ENCODE measurements at places on chromosomes 6 and 20. TPM values are rescaled to one million over a fixed set of nuclear protein-coding genes. Genes with fewer than 3 reads are reported as not detected.

DNA sequence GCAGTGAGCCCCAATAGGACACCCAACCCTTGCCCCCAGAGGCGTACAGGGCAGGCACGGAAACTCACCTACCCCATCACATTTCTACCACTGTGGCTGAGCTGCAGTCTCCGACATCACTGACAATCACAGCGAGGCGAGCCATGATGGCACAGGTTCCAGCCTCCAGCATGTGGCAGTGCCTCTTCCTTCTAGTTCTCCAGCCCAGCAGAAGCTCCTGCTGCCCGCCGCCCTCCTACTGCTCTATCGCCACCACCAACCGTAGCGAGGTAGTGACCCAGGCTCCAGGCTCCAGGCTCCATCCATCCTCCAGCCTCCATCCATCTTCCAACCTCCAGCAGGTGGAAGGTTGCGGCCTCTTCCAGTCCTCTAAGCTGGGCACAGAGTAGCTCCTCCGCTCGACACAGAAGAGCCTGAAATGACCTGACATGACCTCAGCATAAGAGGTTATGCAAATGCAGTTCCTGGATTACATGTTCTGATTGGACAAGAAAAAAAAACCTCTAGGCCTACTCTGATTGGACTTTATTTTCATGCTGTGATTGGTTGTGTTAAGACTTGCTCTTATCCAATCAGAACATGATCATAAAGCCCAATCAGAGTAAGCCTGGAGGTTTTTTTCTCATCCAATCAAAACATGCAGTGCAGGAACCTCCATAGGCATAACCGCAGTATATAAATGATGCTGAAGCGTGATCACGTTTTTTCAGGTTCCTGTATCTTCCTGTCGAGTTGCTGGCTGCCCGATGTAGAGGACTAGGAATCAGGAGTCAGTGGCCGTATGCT is 438.9 kb upstream of the ZNF337 start:
- no peak for DNase-seq

GRCh38 chr20:1685304-1686052 is 27.9 kb upstream of the SIRPG start:
- DNase-seq = no peak

MRPS18A gene
- 70.5 TPM for total RNA-seq

DNA sequence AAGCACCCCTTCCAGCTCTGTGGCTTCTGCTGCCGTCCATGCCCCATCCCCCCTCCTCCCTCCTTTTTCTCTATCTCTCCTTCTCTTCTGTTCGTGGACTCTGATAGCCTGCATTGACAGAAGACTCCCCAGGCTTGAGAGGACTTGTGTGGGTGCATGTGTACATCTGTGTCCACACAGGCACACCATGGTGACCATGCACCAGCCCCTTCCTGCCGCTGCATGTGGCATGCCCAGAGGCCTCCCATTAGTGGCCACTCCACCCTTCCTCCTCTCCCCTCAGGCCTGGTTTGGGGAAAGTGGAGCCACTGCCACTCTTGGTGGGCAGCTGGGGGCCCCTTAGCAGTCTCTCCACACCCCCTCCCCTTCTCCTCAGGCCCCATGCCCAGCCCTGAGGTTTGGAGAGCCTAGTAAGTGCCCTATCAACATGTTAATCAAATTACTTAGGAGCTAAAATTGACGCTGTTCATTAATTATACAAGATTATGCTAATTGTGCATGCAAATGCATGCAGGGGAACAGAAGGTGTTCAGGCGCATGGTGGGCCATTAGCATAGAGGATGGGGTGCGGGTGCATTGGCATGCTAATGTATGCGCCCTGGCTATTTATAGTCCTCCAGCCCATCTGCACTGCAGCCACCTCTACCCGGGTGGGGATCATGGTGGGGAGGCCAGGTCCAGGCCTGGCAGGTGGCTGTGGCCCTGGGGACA is 45.9 kb downstream of the EBF4 start:
- no peak for DNase-seq

NCOA3 gene
- total RNA-seq = 34.5 TPM

DNA sequence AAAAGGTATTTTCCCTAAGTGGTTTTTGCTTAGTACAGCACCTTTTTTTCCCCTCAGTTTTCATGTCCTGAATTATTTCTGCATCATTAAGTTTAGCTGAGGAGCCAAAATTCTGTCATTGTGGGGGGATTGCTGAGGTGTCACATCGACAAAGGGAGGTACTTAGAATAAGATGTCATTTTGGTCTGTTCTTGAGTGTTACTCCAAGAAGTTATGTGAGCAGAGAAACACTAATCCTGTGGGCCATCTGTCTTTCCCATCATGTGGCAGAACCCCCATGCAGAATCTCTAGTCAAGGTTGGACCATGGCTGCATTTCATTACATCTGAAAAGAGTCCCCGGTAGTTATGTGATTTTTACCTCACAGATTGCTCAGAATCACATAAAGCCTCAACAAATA is 167.8 kb upstream of the CENPW start:
- DNase-seq = peak; percentile 73

- DNase-seq = no peak
Observed at GRCh38 chr20:50504231-50504823, 5.9 kb upstream of the PTPN1 start.

- no peak for DNase-seq
Observed at GRCh38 chr6:70389261-70389660, 24.0 kb upstream of the FAM135A start.

DNA sequence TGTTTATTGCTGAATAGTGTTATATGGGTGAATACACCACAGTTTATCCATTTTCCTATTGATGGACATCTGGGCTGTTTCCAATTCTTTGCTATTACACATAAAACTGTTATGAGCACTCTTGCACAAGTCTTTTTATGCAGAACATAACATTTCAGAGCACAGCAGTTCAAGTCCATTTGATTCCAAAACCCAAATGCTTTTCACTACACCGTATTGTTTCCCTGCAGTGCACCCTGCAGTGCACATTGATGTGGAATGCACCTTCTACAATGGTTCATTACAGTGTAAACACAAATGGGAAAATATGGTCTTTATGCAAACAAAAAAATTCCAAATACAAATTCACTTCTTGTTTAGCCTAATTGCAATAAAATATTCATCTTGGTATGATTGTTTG is 3.6 kb upstream of the SLC2A12 start:
- DNase-seq = no peak

GRCh38 chr20:40750541-40751035 is 61.6 kb upstream of the MAFB start:
- no peak for DNase-seq

GATA5 gene
- total RNA-seq = 0.18 TPM

GRCh38 chr6:33168639-33169038 is 23.6 kb downstream of the COL11A2 start:
- DNase-seq = no peak

GRCh38 chr6:70599187-70599586 is 32.5 kb downstream of the SDHAF4 start:
- no peak for DNase-seq

DNA sequence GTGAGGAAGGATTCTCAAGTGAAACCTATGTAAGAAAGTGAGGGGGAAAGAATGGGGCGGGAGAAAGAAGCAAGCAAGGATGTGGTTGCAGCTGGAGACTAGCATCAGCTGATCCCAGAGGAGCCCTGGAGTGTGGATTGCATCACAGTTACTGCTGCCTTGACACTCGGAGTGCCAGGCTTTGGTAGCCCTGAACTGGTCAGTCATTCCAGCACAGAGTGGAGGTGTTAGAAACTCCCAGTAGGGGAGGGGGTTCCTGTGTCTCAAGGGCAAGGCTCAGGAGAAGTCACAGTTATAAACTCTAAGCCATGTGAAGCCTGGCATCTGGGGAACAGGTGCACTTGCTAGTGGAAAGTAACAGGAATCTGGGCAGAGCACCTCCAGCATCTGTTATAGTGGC is 23.5 kb downstream of the SNAP25 start:
- no peak for DNase-seq

MYO6 gene
- total RNA-seq = 4.3 TPM

DNA sequence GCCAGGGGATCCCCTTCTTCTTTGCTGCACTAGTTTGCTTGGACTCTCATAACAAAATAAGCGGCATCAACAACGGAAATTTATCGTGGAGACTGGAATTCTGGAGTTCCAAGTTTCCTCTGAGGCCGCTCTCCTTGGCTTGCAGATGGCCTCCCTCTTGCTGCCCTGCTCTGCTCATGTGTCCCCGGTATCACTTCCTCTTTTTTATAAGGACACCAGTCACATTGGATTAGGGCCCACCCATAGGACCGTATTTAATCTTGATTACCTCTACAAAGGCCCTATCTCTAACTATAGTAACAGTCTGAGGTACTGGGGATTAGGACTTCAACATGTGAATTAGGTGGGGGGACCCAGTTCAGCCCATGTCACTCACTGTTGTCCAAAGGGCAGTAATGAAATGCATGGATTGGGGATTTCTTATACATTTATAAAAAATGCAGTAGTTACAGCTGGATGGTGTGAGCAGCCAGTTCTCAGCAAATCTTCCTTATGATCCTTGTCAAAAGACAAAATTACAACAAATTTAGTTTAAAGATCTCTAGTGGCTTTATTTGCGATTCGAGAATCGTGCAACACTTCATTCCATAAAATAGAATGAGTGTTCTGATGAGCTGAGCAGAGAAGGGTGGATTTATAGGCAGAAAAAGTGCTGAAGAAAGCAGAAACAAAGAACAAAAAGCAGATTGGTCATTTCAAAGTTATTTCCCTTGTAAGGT is 59.3 kb upstream of the AKAP12 start:
- no peak for DNase-seq

- no peak for DNase-seq
Observed at GRCh38 chr20:37713396-37713795, 19.6 kb downstream of the CTNNBL1 start.

Measured in G401 (cell line).